Muscle of back (tissue), 13 donors: ENCODE measurements at places on chromosomes 13 and 19. TPM values are rescaled to one million over a fixed set of nuclear protein-coding genes. Genes with fewer than 3 reads are reported as not detected.

GRCh38 chr19:14093117-14093823 lies 2.7 kb upstream of the SAMD1 start:
- DNase-seq, result no peak

GRCh38 chr19:18607226-18608101 lies 865 bp upstream of the CRLF1 start:
- no peak for DNase-seq

GRCh38 chr19:13297023-13297422 lies 146.8 kb downstream of the IER2 start:
- no peak for DNase-seq

TEX101 gene
- not detected for polyA plus RNA-seq

GRCh38 chr13:35881360-35881759 lies 249.8 kb downstream of the DCLK1 start:
- DNase-seq, result no peak
